ENCODE measurements at places on chromosomes 3 and 15.

DNA sequence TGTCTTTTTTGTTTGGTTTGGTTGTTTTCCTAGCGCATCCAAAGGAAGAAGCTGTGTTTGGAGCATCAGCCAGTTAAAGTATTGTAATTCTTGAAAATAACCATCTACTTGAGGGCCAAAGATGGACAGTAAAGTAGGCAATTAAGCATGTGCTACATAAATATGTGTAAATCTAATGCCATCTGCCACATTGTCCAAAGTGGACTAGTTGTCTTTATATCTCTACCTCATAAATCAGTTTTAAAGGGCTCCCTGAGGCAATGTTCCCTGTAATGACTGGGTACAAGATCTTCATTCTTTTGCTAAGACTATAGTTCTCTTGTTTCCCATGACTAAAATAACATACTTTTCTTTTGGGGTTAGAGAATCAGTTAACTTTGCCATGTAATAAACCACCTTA lies 460.0 kb upstream of the RARB start:
- no peak for DNase-seq

DNA sequence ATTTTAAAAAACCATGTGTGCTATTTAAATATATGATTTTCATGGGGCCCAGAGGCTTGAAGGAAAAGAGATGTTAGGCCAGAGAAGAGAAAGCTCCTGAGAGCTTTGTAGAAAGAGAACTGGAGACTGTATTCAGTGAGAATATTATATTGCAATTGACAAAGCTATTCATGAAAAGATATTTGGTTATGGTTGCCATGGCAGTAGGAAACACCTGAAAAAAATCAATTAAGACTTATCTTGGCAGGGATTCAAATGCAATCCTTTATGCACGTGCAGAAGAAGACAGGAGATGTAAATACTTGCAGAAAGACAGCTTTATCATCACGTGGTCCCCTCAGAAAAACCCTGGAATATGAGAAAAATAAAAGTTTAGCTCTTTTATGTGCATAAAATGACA lies 636.0 kb upstream of the TBL1XR1 start:
- no peak for DNase-seq

GRCh38 chr15:71914092-71914491 lies 103.7 kb downstream of the NR2E3 start:
- DNase-seq: no peak

DNA sequence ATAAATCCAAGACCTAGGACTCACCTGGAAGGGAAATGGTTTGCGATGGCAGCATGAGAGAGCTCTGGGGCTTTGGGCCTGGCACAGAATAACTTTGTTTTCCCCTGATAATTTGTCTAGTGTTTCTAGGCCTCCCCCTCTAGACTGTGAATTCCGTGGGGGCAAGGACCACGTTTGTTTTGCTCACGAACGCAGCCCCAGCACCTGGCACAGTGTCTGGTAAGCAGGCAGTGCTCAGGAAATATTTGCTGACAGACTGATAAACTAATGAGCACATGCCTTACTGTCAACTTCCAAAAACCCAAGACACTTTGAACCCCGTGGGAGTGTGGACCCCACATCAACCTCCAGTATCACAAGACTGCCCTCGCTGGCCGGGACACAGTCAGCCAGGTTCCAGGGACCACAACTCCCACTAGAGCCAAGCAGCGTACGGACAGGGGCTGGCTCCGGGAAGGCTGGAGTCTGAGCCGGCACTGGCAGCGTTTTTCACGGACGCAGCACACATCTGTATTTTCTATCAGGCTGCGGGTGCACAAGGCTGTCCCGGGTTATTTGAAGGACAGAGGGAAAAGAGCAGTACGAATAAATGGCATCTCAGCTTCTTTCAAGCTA lies 146.5 kb downstream of the XXYLT1 start:
- no peak for DNase-seq

DNA sequence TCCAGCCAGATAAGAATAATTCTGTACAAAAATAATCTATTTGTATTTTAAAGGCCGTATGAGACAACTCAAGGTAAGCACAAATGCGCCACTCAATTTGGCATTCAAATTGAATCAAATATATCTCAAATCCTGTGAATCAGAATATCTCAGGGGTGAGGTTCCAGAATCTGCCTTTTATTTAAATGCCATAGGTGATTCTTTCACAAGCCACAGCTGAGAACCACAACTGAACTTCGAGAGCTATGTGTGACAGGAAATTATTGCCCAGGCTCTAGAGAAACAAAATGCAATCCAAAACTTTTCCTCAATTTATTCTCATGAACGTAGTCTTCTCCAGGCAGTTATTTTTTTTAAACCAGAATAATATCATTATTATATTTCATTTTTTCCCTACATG lies 11.9 kb downstream of the ATP8B4 start:
- DNase-seq: no peak

DNA sequence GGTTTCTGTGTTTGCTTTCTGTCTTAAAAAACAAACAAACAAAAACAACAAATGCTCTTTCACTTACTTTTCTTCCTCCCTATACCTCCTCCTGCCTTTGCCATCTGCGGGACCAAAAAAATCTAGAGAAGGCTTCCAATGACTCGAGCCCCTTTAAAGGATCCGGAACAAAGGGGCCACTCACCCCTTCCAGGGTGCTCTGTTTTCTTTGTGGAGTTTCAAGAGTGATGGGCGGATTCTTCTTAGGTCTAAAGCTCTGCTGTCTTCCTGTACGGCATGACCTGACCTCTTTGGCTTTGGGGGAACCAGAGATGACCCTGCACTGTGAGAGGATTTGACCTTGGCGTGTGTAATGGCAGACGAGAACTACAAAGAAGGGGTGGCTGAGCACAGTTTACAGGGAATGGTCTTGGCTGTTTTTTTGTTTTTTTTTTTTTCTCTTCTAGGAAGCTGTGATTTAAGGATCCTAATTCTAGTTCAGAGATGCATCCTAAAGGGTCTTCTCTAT lies 2.2 kb upstream of the MUC20 start:
- DNase-seq: no peak

GRCh38 chr3:24756101-24756888 lies 261.6 kb upstream of the THRB start:
- DNase-seq: no peak

DNA sequence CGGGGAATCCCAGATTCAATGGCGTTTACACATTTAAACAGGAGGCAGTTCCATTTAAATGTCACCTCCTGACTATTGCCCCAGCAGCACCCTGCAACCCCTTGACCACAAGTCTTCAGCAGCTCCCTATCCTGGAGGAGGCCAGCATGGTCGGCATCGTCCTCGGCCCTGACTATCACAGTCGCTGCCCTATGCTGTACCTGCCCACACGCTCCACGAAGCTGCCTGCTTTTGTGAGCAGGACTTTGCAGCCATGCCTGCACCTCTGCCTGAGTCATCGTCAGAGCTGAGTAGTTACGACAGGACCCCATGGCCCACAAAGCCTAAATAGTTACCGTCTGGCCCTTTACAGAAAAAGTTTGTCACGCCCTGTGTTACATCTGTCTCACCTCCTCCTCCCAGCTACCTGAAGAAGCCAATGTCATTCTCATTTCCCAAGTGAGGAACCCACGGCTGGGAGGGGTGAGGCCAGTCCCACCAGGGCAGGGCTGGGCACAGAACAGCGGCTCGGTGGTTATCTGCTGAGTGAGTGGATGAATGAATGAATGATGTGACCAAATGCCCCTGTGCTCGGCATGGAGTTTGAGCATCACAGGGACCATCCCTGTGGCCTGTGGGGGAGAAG lies 47.8 kb upstream of the IQSEC1 start:
- DNase-seq: no peak

GRCh38 chr15:72493220-72493619 lies 19.1 kb downstream of the ARIH1 start:
- DNase-seq: no peak

DNA sequence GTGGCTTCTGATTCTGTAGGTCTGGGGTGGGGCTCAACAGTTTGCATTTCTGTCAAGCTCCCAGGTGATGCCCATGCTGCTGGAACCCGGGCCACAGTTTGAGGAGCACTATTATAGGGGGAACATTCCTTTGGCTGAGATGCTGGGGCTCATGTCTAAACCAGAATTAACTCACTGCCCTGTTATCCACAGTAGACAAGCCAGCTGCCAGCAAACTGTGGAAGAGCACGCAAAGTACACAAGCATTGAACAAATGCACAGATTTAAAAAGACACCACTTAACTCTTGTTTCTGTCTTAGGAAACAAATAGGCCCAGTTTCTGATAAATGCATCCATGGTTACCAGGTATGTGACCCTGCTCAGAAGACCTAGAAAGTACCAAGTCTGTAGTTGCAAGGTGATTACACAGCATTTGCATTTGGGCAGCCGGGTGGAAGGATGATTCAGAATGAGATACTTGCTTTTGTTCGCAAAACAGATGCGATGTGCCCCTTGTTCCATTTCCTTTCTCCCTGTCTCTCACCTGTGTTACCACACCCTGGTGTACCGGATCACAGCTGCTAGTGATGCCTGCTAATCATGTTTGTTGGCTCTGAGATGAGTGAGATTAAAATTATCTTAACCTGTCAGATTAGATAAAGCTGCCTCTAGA lies 12.4 kb downstream of the GYG1 start:
- DNase-seq: no peak
